MM.1S (cell line): ENCODE measurements at places on chromosomes 11 and 22.

DNA sequence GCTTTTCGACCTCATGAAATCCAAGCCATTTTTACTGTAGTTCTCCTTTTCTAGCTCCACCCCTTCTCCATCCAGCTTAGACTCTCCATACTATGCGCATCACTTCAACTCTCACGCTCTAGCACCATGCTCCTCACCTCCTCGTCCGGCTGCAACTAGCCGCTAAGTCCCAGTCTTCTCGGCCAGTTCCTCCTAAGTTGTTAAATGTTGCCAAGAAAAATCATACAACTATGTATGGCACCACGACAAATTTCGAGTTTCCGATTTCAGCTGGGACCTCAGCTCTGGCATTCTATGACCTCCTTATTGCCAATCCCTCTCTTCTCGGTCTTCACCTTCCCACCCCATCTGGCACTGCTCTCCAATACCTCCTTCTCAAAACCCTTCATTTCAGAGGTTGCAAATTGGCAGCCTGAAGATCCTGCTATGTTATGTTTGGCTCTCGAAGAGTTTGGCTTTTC lies 1.0 kb downstream of the ZNF70 start:
- no peak for DNase-seq

DNA sequence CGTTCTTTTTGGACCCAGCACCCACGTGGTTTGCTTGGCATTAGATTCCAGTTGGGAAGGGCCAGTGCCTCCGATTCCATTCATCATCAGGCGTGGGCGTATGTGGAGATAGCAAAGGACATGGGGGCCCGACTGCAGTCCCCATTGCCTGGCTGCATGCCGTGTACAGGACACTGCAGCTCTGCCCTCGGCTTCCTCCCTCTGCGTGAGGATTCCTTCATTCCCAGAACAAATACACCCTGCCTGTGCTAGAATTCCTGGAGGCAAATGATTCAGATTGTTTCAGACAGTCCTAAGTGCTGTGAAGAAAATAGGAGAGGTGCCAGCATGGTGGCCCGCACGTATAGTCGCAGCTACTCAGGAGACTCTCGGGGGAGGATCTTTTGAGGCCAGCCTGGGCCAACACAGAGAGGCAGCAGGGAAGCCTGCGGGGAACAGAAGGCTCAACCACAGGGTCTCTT lies 15.4 kb downstream of the DERL3 start:
- no peak for DNase-seq

DNA sequence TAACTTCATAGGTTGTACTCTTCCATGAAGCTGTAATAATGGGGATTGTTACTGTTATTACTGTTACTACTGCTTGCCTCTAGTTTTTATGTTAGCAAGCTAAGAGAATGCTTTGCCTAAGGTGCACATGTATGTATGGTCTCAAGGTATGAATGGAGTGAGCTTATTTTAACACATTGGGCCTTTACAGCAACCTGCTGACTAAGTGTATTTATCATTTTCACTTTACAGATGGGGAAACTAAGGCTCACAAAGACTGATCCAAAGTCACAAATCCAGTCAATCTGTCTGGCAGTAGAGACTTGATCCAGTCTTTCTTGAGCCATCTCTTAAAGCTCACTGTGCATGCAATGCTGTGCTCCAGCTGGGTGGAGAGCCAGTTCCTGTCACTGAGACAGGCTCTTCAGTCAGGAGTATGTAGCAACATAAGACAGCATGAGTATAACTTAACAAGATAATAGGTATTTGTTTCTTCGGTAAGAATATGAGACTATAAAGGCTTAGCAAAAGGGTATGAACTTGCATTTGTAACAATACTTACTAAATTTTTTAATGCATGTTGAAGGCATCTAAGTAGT lies 66.5 kb downstream of the PPP2R1B start:
- DNase-seq: no peak

DNA sequence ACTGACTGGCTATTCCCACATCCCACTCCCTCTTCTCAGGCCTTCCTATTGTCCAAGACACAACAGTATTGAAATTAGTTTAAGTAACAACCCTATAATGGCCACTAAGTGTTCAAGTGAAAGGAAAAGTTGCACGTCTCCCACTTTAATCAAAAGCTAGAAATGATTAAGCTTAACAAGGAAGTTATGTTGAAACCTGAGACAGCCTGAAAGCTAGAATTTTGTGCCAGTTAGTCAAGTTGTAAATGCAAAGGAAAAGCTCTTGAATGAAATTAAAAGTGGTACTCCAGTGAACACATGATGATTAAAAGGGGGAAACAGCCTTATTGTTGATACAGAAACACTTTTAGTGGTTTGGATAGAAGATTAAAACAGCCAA lies 332.7 kb downstream of the CASP12 start:
- DNase-seq: no peak
